ENCODE measurements at places on chromosomes 3 and 15.

GRCh38 chr3:57118254-57118653 is 46.9 kb downstream of the IL17RD start:
- no peak for DNase-seq

- DNase-seq = no peak
Observed at GRCh38 chr3:102302020-102302419, 132.8 kb upstream of the ZPLD1 start.

GRCh38 chr3:9881441-9881840 is 1.4 kb upstream of the CIDEC start:
- no peak for DNase-seq

DNA sequence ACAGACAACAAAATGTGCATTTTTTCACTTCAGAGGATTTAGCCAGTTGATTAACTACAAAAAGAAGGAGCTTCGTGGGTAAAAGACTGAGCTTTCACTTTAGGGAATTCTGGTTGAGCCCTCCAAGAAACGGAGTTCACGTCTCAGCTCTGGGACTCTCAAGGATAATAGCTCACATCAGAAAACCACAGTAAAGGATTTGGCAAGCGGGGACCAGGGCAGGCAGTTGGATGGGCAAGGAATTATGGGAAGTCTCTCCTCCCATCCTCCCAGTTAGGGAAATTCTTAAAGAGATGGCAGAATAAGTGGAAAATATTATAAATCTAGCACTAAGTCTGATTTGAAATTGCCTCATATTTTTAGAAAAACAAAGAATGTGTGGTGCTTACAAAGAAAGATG is 188.3 kb upstream of the EOMES start:
- DNase-seq = no peak

DNA sequence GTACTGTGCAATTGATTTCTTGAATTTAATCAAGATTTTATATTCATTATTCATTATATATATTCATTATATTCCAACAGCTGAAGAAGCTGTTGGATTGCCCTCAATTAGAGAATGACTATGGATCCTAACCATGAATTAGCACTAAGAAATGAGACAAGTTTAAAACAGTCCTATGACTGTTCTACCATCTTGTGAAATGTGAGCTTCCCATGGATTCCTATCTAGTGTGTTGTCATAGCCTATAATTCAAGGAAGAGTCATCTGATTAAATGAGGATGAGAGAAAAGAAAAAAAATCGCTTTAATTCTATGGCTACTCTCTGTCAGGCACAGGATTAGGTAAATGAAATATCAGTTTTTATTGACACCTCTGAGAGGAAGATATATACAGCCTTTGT is 696.6 kb upstream of the NAALADL2 start:
- no peak for DNase-seq

All from endothelial cell (in vitro differentiated cells).